ENCODE measurements at places on chromosomes 3 and 15.

DNA sequence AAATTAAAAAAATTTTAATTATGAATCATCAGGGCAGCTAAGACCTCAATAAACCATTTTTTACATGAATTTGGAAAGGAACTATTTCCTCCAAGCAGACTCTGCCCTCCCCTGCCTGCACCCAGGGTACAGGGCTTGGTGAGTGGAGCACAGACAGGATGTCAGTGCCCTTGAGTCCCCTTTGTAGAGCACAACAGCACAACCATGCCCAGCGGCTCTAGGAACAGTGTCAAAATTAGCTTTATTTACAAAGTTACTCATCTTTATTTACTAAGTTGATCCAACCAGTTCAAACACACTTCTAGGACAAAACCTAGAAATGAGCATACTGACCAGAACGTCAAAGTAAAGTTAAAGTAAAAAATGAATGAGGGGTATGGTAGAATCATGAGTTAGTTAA is 90.6 kb upstream of the TSC22D2 start:
- no peak for DNase-seq

DNA sequence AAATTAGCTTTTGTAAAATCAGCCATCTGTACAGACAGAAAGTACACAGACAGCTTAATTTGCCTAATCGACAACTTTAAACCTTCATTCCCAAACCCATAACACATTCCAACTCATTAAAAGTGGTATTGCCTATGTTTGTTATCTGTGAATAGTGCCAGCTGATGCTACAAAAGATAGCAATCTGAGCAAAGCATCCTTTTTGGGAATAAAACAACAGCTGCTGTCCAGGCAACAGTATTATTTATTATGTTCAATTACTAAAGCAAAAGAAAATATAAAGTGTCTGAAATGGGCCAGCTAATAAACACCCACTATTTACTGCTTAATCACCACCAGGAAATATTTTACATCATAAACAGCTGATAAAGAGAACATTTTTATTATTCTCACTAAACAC is 134.8 kb upstream of the ABI3BP start:
- no peak for DNase-seq

GRCh38 chr3:156050918-156051317 is 69.5 kb upstream of the KCNAB1 start:
- DNase-seq: no peak

GRCh38 chr3:32177702-32178198 is 60.7 kb upstream of the CMTM8 start:
- DNase-seq: no peak

DNA sequence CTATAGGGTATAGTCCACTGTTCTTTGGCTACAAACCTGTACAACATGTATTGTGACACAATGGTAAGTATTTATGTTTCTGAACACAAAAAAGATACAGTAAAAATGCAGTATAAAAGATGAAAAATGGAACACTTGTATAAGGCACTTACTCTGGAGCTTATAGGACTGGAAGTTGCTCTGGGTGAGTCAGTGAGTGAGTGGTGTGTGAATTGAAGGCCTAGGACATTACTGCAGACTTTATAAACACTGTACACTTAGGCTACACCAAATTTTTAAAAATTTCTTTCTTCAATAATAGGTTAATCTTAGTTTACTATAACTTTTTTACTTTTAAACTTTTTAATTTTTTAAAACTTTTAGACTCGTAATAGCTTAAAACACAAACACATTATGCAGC is 10.5 kb upstream of the PDZRN3 start:
- no peak for DNase-seq

DNA sequence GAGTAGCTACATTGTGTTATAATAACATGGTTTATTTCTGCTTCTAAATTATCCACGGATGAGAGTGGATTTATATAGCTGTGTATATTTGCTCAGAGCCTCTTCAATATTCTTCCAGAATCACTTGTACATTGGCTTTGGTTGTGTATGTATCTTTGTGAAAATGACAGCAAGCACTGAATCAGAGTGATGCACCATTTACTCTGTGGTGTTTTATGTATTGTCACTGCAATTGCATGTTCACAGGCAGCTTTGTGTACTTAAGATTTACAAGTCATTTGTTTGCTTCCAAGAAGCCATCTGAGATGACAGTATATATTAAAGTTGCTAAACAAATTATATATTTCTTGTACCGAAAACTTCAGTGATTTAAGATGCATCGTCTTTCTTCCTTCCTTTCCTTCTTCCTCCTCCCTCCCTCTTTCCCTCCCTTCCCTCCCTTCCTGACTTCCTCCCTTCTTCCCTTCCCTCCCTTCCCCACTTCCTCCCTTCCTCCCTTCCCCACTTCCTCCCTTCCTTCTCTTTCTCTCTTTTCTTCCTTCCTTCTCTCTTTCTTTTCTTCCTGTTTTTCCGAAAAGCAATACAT is 362.3 kb upstream of the GOLIM4 start:
- no peak for DNase-seq

Data from DMS 273 treated with DMSO at 0.1 percent for 48 hours (cell line).